Stimulated activated CD8-positive, alpha-beta memory T cell treated with anti-CD3 and anti-CD28 coated beads, Interleukin-2, amount 100 ng/mL, for 48 hours (primary cell): ENCODE measurements at places on chromosomes 2 and 18.

- DNase-seq = no peak
Measured at GRCh38 chr2:169619946-169620345, 35.8 kb downstream of the PPIG start.

DNA sequence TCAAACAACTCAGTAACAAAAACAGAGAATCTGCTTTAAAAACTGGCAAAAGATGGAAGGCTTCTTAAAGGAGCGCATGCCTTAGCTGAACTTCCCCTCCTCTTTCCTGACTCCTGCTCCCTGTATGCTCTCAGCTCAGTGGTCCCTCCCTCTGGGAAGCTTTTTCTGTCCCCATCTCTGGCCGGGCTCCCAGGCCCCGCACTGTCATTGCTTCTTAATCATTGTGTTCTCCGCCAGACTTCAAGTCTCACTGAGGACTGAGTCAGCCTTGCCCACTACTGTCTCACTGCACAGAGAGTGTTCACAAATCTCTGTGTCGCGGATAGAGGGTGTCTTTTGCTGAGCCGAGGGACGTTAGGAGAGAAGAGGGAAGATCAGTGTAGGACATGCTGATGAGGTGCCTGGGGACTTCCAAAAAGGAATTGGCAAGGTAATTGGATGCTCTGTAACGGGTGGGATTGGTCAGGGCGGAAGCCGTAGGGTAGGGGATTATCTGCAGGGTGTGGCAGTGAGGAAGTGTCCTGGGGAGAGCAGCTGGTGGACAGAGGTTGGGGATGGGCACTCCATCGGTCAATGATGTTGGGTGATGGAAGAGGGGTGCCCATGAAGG, 16.2 kb downstream of the TOGARAM2 start:
- no peak for DNase-seq

DNA sequence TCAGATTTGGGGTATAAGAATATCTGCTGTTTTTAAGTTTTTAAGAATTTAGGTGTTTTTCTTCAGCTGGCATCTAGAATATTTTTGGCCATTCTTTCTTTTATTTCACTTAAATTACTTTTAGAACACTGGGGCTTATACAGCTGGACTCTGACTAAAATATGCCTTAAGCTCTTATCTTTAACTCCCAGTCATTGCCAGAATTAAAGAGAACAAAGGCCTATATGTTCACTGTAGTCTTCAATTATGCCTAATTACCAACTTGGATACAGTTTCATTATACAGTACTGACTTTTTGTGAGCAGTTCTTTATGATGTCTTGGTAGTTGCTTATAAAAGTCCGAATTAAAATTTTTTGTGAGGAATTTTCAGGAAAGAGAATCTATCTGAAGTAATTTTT, 192.8 kb downstream of the ZNF407 start:
- DNase-seq = no peak

DNA sequence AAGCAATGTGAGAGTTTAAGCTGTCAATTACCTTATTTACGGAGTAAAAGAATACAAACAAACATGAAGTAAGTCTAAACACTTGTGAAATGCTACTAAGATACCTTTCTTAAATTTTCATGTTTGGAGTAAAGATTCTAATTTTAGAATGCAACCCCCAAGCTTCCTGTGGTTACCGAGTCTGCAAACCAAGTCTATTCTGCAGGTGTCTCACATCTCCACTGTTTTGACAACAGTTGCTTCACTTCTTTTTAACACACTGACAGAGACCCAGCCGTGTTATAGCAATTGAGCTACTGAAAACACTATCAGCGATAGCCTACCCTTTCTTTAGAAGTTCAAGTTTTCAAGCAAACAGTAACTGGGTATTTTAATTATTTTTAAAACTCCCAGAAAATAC, 608.3 kb downstream of the ERBB4 start:
- no peak for DNase-seq

GRCh38 chr2:121887513-121888188, 132.2 kb downstream of the TSN start:
- no peak for DNase-seq

DNA sequence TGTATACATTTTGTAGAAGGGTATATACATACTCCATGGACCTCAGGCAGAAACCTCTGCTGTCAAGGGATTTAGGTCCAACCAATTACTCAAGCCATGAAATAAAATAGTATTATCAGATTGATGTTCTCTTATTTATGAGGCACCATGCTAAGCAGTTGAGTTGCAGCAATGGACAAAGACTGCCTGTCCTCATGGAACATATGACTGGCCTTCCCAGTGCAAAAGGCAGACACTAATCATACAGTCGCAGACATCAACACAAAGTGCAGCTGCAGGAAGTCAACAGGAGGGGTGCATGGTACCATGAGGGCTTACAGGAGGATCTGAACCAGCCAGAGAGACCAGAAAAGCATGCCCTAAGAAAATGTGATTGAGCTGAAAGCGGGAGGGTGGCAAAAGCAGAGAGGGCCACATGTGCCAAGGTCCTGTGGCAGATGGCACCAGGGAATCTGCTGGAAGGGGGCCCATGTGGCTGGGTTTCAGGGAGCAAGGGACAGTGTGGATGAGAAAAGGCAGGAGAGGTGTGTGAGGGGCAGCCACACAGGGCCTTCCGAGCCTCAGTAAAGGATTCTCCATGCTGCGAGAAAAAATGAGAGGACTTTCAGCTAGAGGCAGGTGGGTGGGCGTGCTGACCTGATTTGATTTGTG, 61.4 kb upstream of the RNF152 start:
- no peak for DNase-seq

DNA sequence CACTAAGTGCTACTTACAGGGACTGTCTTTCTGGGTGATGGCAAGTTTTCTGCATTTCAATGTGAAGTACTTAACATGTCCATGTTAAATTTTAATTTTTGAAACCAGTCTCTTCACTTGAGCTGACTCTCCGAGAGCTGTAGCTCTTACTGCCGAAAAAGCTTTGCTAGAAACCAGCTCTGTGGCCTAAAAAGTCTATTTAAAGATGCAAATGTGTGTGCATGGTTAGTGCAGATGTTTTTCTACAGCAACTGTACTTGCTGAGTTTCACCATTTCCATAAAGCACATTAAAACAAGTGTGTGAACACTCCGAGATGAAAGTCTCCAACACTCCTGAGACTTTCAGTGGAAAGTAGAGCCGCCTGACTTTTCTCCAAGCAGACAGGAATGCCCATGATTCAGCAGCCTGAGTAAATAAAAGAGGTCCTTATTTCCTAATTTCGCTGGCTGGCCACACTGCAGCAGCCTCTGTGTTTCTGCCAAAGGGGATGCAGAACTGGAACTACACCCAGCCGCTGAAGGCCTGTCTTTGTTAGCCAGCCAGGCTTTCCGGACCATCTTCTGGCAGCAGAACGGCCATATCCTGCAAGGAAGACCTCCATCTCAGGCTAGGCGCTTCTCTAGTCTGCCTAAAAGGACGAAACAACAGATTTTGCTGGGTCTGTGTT, 121.2 kb downstream of the ZNF521 start:
- no peak for DNase-seq

DNA sequence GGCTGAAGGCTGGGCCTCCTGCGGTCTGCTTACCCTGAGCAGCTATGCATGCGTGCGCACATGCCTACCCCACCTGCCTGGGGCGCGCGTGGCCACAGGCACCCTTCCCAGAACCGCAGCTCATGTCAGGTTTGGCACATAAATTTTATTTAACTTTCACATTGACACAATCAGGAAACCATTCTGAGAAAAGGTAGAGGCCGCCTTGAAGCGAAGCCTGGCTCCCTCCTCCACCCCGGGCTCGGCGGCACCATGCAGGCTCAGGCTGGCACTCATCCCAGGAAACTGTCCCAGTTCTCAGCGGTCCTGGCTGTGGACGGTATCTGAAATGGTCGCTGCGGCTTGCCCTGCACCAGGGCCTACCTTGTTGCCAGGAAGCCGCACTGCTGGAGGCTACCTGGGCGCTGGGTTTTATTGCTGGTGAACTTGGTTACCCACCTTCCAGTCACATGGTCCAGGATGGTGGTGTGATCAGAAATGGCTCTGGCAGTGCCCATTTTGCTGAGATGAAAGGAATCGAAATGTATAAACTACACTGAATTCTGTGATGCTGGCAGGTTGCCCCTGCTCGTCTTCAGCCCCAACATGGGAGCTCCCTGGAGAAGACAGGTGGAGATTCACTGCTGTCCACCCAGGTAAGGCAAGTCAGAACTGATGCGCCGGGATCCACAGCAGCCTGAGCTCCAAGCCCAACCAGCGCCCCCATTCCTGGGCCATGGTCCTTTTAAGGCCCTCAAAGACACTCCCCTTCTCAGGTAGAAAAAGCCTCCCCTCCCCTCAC, 25.5 kb downstream of the CHST10 start:
- no peak for DNase-seq

DNA sequence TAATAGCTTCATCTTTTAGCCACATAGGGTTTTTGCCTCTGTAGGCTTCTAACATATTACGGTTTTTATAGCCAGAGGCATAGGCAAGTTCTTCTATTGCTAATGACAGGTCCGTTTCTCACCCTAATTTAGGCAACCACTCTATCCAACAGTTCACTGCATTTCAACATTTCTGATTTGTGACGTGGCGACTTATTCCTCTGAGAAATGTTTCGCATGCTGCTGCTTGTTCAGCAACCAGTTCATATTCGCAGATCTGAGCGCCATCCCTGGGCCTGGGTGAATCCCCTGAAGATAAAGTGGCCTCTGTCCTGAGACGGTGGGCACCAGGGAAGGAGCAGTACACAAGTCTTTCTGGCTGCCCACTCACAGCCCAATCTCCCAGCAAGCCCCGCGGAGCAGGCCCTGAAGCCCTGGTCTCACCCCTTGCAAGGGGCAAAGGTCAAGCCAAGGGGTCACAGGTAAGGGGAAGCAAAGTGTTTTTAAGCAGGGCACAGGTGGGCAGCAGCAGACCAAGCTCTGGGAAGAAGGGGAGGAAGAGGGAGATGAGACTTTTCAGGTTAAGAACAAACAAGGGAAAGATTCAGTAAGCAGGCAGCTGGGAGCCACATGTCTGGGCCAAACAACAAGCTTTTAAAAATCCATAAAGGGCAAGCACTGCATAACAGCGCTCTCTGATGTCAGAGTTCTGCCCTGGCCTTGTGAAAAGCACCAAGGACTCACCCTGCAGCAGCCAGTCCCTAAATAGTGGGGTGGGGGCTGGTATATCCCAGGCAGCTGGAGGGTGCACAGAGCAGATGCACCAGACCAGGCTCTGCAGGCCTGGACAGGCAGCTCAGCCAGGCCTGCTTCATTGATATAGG, 10.8 kb upstream of the COX7A2L start:
- DNase-seq = no peak

DNA sequence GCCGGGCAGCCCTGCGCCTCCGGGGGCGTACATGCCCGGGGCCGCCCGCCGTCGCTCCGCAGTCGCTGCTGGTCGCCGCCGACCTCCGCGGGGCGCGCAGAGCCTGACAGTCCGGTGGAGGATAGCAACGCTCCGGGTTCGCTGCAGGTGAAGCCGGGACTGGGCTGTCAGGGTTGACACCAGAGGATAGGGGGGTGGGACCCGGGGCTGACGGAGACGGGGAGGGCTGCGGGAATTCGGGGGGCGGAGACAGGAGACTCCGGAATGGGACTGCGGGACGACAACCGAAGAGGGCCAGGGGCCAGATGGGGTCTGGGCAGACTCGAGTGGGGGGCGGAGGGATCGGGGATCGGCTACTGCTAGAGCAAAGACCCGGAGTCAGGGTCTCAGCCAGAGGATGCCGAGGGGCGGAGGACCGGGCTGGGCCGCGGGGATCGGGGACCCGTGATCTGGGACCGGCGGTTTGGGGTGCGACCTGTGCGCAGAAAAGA, 403 bp downstream of the TMEM127 start:
- peak; percentile 25 for DNase-seq

DNA sequence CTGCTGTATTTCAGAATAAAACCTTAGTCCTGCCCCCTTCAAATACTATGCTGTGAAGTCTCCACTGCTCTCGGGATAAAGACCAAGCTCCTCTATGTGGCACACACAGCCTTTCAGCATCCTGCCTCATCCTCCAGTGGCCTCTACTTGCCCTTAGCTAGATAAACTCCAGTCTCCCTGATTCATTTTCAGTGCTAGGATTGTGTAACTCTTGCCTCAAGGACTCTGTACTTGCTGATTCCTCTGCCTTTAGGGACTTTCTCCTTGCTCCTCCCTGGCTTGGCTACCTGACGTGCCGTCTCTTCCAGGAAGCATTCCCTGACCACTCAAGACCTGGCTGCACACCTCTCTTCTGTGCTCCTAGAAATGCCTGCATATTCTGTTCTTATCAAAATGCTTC, 416.7 kb downstream of the MTX2 start:
- DNase-seq = no peak

DNA sequence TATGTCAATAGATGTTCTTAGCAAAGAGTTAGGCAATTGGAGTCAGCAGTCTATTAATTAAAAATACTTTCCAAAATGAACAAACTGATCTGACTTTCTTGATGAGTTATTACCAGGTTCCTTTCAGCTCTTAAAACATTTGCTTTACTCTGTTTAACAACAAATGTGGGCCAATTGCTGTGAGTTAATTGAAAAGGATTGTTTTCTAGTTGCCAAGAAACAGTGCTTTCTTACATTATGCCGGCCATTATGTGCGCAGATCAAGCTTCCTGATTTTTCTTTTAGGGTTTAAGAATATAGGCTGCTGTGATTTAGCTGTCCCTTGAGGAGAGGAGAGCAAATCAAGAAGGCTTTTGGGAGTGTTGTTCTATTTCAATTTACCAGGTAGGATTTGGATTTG, 50.5 kb upstream of the ITPRID2 start:
- DNase-seq = no peak

GRCh38 chr2:24828238-24828996, 35.2 kb downstream of the CENPO start:
- DNase-seq = no peak

DNA sequence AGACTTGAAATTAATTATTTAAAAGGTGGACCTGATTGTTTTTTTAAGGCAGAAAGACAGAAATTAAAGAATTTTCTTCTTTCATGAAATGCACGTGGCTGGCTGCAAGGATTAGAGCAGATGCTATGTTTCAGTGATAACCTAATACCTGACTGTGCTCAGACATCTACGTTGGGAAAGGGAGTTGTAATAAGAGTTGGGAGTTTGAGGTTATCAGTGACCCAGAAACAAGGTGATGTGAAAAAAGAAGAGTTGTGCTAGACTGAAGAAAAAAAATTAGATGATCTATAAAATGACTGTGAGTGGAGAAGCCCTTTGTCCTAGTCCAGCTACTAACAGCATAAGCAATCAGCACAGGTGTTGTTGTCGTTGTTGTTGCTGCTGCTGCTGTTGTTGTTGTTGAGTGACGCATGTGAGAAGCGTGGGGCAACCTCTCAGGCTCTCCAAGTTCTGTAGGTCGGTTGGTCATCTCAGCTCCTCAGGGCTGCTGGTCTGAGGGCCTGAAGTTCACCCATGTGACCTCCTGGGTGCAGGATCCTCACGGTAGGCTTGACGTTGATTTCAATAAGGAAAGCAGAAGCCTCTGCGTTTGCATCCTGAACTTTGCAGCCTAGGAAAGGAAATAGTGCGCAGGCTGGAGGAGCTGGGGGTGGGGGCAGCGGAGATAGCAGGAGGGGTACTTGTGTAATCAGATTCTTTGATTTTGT, 7.6 kb downstream of the POU3F3 start:
- DNase-seq = no peak

- DNase-seq = no peak
Measured at GRCh38 chr2:113231064-113231463, 47.7 kb downstream of the PAX8 start.

- DNase-seq = no peak
Measured at GRCh38 chr2:3214806-3215404, 162.7 kb downstream of the EIPR1 start.

GRCh38 chr18:58251416-58251815, 207.4 kb downstream of the NEDD4L start:
- DNase-seq = no peak
